ENCODE measurements at places on chromosomes 7 and 10. TPM values are rescaled to one million over a fixed set of nuclear protein-coding genes. Genes with fewer than 3 reads are reported as not detected.

The ZNF735 gene
- not detected for total RNA-seq

The GCK gene
- total RNA-seq = 0.19 TPM

The TEX36 gene
- total RNA-seq = not detected

The DLX5 gene
- not detected for total RNA-seq

The TMEM176A gene
- total RNA-seq = 130 TPM

The RGR gene
- not detected for total RNA-seq

The PNLIPRP2 gene
- 5.0 TPM for total RNA-seq

The AGAP5 gene
- 4.8 TPM for total RNA-seq

The HSPA12A gene
- total RNA-seq = 6.2 TPM

The TRIM73 gene
- total RNA-seq = 2.1 TPM

The DPY19L1 gene
- 21.9 TPM for total RNA-seq

DNA sequence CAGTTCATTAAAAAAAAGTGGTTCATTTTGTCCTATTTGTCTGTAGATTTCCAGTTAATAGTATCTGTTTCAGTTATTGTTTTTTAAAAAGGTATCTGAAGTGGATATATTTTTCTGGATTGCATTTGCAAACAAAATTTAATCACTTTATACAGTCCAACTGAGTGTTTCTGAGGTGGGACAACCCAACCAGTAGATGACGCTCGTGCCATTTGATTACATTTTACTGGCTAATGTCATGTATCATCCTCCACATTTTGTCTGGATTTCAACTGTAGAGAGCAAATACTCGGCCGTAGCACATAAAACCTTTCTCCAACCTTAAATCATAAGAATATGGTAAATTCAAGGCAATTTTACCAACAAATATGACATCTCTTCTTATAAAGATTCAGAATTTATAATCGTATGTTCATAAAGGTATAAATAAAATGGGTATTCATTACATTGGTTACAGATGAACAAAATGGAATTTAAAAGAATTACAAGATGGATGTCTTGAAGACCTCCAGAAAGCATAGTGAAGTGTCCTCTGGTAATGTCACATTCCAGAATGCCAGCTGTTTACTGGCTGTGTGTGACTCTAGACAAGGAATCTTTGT is 789.0 kb downstream of the PHTF2 start:
- H3K4me1 ChIP-seq = no peaks in the 10 kb centered on the region
- H3K4me3 ChIP-seq = no peak overlapping the region
- no peaks in the 10 kb centered on the region for H3K36me3 ChIP-seq
- H3K27me3 ChIP-seq = no peaks in the 10 kb centered on the region
- no peak overlapping the region for H3K27ac ChIP-seq
- DNase-seq = no peak

DNA sequence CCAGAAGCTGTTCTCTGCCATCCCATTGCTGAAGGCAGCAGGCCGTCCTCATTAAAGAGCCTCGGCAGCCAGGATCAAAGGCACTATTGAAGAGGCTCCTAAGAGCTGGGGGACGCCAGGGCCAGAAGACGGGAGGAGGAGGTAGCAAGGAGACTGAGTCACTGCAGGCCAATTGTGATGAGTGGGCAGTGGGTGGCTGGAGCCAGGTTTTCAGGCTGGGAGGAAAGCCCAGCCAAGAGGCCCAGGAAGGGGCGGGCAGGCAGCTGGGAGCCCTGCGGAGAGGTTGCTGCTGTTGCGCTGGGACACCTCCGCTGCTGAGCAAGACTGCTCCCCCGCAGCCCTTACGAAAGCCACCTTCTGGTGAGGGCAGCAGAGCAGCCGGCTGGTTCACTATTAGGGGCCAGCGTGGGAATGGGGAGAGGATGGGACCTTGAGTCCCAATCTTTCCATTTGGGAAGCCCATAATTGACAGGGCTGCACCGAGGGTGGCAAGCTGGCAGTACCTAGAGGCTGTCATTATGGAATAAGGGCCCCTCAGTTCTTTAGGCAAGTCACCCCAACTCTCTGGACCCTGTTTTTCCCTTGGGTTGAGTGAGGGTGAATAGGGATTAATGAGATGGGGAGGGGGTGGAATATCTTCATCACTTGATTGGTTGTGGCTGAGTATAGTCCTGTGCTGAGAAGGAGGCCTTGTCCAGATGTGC is 48.4 kb downstream of the UNC5B start:
- H3K27me3 ChIP-seq = no peaks in the 10 kb centered on the region
- H3K4me1 ChIP-seq = peaks cover 16% of the 10 kb centered on the region
- no peaks in the 10 kb centered on the region for H3K36me3 ChIP-seq

GRCh38 chr10:127449490-127449889 is 99.6 kb upstream of the NPS start:
- no peak overlapping the region for H3K4me3 ChIP-seq
- no peak for DNase-seq
- no peaks in the 10 kb centered on the region for H3K27me3 ChIP-seq
- H3K4me1 ChIP-seq = no peaks in the 10 kb centered on the region
- no peaks in the 10 kb centered on the region for H3K36me3 ChIP-seq
- H3K27ac ChIP-seq = no peak overlapping the region

DNA sequence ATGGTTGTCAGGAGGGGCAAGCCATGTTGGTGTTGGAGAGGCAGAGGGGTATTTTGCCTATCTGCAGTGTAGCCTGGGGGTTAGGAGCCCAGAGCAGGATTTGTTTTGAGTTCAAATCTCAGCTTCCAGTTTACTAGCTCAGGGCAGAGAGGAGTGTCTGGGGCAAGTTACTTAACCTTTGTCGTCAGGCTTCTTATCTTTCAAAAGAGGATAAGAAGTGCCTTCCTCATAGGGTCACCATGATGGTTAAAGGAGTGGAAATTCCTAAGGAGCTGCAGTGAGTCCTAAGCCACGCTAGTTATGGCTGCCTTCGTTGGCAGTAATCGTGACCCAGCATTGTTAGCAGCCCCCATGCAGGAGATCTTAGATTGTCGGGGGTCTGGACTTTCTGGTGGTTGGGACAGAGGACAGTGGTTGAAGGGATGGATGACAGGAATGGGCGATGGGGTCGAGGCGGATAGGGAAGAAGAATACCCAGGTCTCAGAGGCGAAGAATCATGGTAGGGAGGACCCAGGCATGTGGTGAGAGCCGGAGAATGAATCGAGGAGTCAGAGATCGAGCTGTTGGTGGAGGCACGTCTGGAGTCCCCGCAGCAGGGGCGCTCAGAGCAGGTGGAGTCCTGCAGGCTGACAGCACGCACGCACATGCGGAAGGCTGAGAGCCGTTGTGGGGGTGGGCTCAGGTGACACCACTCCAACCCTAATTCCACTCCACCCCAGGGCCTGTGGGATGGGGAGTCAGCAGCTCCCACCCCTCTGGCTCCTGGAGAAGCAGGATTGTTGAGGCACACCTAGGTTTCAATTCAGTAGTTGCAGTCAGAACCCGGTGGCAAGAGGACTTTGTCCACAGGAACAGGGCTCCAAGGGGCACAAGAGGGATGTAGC is 11.6 kb downstream of the ADCK2 start:
- H3K4me1 ChIP-seq = no peaks in the 10 kb centered on the region
- no peaks in the 10 kb centered on the region for H3K27me3 ChIP-seq
- no peak overlapping the region for H3K27ac ChIP-seq
- no peaks in the 10 kb centered on the region for H3K36me3 ChIP-seq
- no peak overlapping the region for H3K4me3 ChIP-seq

GRCh38 chr7:53607961-53608360 is 572.5 kb downstream of the POM121L12 start:
- H3K27ac ChIP-seq = no peak overlapping the region
- H3K27me3 ChIP-seq = no peaks in the 10 kb centered on the region
- DNase-seq = no peak
- H3K4me1 ChIP-seq = no peaks in the 10 kb centered on the region
- no peaks in the 10 kb centered on the region for H3K36me3 ChIP-seq

- no peak for DNase-seq
- no peaks in the 10 kb centered on the region for H3K36me3 ChIP-seq
- no peak overlapping the region for H3K27ac ChIP-seq
- no peaks in the 10 kb centered on the region for H3K4me1 ChIP-seq
- no peak overlapping the region for H3K4me3 ChIP-seq
Observed at GRCh38 chr7:155161690-155162089, 91.6 kb downstream of the HTR5A start.

- H3K4me1 ChIP-seq = no peaks in the 10 kb centered on the region
- no peak overlapping the region for H3K4me3 ChIP-seq
- H3K27ac ChIP-seq = no peak overlapping the region
Observed at GRCh38 chr10:84826704-84827103, 498.3 kb downstream of the CCSER2 start.

GRCh38 chr10:132848291-132848701 is 62.3 kb upstream of the NKX6-2 start:
- no peak for DNase-seq
- H3K4me1 ChIP-seq = no peaks in the 10 kb centered on the region
- no peaks in the 10 kb centered on the region for H3K27me3 ChIP-seq
- no peak overlapping the region for H3K4me3 ChIP-seq
- no peak overlapping the region for H3K27ac ChIP-seq
- no peaks in the 10 kb centered on the region for H3K36me3 ChIP-seq

GRCh38 chr7:957418-958220 is 3.1 kb upstream of the ADAP1 start:
- no peak for DNase-seq
- no peak overlapping the region for H3K27ac ChIP-seq
- H3K4me1 ChIP-seq = peaks cover 4% of the 10 kb centered on the region
- H3K4me3 ChIP-seq = no peak overlapping the region
- no peaks in the 10 kb centered on the region for H3K27me3 ChIP-seq

DNA sequence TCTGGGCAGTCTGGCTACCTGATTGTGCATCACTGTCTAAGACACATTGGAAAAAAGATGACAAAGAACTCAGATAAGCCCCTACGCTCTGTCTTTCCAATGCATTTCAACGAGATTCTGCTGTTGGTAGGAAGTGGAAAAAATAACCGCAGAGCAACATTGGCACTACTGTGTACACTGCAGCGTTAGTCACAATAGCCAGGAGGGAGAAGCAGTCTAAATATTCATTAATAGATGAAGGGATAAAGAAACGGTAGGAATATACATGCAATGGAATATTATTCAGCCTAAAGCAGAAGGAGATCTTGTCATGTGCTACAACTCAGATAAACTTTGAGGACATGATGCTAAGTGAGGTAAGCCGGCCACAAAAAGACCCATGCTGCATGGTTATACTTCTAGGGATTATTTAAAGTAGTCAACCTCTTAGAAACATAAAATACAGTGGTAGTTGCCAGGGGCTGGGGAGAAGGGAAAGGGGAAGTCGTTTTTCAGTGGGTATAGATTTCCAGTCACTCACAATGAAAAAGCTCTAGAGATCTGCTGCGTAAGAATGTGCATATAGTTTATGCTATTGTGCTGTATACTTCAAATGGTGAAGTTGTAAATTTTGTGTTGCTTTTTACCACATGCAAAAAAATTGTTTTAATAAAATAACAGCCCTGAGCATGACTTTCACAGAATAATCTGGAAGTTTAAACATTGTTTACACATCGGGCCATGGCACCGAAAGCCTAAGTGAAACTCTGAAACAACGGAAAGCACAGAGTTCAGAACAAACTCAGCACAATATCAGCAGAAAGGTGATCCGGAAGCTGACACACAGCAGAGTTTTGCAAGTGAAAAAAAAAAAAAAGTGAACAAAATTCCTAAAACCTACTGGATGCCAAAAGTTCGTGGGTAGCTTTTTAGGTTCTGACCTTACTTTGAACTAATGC is 40.1 kb downstream of the ELMO1 start:
- H3K27me3 ChIP-seq = no peaks in the 10 kb centered on the region
- DNase-seq = no peak
- H3K4me1 ChIP-seq = no peaks in the 10 kb centered on the region

DNA sequence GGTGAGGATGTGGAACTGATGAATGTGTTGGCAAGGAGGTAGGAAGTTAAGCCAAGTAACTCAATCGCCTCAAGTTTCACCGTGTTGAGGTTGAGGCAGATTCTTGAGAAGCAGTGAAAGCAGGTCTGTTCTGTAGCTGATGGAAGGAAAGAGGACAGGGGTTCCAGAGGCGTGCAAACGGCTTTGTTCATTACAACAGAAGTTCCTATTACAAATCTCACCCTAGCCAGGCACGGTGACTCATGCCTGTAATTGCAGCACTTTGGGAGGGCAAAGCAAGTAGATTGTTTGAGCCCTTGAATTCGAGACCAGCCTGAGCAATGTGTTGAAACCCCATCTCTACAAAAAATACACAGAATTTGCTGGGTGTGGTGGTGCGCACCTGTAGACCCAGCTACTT is 36.9 kb upstream of the PTF1A start:
- H3K27me3 ChIP-seq = no peaks in the 10 kb centered on the region
- no peak overlapping the region for H3K27ac ChIP-seq
- no peaks in the 10 kb centered on the region for H3K36me3 ChIP-seq
- DNase-seq = no peak

- H3K4me3 ChIP-seq = no peak overlapping the region
- H3K27me3 ChIP-seq = no peaks in the 10 kb centered on the region
- no peak for DNase-seq
- no peaks in the 10 kb centered on the region for H3K4me1 ChIP-seq
Observed at GRCh38 chr7:120973849-120974248, 14.7 kb upstream of the CPED1 start.

DNA sequence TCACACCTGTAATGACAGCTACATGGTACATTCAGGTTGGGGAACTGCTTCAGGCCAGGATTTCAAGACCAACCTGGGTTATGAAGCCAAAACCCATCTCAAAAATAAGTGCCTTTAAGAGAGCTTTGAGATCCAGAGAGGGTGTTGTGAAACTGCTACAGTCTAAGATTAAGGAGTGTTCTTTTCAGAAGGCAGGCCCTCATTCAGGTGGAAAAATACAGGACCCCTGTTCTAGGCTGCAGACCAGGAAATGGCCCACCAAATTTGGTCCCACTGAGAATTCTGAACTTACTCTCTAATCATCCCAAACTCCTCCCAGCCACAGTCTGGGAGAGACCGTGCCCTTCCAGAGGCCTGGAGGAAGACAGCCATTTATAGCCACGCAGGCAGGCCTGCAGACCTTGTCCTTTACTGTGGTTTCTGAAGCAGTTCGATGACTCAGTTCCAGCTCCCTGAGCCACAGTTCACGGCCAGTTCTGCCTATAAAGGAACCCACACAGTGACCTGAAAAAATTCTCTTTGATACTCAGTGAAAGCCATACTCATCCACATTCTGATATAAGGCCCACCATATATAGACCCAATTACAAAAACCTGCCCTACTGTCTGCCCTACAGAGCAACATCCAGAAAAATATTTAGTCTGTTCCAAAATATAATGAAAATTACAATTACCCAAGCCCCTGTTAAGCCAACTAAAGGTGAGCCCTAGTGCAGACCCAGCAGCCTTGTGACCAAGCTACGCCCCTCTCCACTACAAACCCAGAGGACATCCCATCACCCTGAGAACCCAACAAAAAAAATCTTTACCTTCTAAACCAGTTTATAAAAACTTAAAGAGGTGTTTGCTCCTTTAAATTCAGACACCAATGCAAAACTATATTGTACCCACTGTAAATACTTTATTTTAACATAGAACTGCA is 21.2 kb downstream of the ZNF680 start:
- DNase-seq = no peak
- H3K36me3 ChIP-seq = no peaks in the 10 kb centered on the region
- no peak overlapping the region for H3K4me3 ChIP-seq
- H3K27me3 ChIP-seq = no peaks in the 10 kb centered on the region
- H3K27ac ChIP-seq = no peak overlapping the region
